ENCODE measurements at places on chromosomes 4 and X.

- no peak for DNase-seq
Measured at GRCh38 chr4:152828122-152828521, 48.4 kb downstream of the ARFIP1 start.

DNA sequence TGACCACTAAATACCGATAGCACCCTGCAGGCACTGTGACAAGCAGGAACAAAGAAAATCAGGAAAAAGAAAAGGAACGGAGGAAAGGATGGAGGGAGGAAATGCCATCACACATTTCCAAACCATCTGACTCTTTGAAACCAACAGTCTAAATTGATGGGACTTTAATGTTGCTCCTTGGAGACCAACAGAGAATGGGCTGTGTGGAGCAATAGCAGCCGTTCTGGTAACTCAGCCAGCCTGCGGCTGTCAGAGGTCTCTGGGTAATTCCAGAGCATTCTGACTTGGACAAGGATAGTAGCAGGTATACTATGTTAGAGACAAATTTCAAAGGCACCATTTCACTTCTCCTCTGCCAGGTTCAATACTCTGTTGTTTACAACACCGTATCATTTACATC lies 18.0 kb downstream of the PARM1 start:
- no peak for DNase-seq

GRCh38 chrX:3627594-3627993 lies 85.9 kb downstream of the PRKX start:
- DNase-seq = no peak

GRCh38 chrX:114101081-114101480 lies 482.8 kb upstream of the HTR2C start:
- no peak for DNase-seq

GRCh38 chr4:164081371-164081770 lies 586.9 kb downstream of the TMA16 start:
- no peak for DNase-seq

- DNase-seq = no peak
Measured at GRCh38 chr4:169249214-169249973, 21.4 kb downstream of the SH3RF1 start.

All from activated effector memory CD4-positive, alpha-beta T cell treated with anti-CD3 and anti-CD28 coated beads, Interleukin-2, amount 50 U/mL, for 16 hours (primary cell).